Effector CD4-positive, alpha-beta T cell (primary cell): ENCODE measurements at places on chromosomes 7 and 10.

DNA sequence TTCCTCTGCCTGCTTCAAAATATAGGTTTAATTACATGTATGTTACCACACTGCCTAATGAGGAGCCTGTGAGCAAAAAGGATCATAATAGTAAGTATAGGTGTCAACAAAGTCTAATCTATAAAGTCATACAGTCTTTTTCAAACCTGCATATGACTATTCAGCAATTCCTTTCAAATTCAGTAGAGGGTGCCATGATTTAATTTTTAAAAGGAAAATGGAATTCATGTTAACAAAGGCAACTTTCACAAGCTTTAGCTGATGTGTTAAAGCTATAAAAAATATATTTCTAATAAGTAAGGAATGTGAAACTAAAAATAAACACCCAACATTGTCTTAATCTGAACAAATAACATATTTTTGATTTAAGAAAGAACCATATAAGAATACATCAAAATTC lies 52.1 kb downstream of the MPP7 start:
- DNase-seq: no peak

DNA sequence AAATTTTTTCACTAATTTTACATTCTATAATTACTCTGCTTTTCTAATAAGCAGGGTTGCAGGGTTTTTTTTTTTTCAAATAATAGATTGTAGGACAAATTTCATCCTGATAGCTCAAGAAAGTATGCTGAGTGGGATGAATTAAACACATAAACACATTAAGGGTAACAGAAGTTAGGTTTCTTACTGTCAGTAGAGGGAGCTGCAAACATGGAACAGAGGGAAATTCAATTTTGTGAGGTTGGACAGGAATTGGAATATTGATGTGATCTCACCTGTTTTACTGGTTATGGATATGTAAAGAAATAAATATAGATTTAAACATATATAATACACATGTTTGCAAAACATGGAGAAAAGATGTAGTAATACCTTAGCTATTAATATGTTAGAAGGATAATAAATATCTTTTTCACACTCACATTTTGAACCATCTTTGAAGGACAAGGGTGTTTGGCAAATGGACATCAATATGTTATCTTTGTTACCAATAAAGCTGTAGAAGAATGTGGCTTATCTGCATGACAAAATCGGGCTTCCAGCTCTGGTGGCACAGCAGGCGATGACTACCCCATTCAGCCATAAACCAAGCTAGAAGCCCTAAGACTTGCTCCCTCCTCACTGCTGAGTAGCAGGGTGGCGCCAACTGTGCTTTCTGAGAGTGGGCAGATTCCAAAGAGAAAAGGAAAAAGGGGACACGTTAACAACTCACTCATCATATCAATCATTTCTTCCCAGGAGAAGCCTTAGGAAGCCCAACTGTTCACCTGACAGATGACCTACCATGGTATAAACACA lies 1257.4 kb downstream of the GATA3 start:
- DNase-seq: no peak

DNA sequence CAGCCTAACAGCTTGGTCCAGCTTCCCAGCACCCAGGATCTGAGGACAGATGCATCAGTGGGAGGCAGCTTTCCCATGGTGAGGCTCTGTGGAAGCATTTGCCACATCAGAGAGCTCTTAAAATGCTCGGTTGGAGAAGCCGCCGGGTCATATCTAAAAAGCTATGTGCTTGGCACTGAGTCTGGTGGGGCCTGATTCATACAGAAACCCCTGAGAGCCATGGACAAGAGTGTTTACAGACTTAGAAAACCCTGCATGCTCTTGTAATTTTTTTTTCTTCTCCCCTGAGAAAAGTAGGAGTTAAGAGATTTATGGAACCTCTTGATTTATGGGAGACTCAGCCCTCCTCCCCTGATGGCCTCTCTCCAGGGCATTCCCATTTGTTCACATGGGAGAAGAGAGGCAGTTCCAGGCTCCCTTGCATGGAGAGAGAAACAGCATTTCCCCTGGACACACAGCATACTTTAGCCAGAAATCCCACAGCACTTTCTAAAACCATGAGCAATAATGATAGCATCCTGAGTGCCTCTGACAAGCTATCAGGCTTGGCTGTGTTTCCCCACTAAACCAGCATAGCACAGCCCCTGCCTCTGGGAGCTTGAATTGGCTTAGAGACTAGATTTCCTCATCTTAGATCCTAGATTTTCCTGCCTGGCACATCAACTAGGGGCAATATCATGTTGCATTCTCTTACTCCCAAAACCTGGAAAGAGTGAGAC lies 322.1 kb upstream of the AUTS2 start:
- no peak for DNase-seq

DNA sequence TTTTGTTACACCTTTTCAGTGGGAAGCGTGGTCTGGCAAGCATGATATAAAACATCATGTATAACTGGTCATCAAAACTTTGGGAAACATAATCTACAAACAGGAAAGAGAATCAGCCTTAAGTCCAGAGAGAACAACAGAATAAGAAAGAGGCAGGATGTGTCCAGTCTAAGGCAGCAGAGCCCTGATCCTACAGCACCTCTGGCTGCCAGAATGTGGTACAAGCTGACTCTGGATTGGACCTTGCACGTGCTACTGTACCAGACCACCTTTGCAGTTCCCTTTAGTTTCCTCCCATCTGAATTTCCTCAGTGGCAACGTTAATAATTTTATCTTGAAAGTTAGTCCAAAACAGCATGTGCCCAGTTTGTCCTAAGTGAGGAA lies 824.6 kb upstream of the IGFBP3 start:
- no peak for DNase-seq

DNA sequence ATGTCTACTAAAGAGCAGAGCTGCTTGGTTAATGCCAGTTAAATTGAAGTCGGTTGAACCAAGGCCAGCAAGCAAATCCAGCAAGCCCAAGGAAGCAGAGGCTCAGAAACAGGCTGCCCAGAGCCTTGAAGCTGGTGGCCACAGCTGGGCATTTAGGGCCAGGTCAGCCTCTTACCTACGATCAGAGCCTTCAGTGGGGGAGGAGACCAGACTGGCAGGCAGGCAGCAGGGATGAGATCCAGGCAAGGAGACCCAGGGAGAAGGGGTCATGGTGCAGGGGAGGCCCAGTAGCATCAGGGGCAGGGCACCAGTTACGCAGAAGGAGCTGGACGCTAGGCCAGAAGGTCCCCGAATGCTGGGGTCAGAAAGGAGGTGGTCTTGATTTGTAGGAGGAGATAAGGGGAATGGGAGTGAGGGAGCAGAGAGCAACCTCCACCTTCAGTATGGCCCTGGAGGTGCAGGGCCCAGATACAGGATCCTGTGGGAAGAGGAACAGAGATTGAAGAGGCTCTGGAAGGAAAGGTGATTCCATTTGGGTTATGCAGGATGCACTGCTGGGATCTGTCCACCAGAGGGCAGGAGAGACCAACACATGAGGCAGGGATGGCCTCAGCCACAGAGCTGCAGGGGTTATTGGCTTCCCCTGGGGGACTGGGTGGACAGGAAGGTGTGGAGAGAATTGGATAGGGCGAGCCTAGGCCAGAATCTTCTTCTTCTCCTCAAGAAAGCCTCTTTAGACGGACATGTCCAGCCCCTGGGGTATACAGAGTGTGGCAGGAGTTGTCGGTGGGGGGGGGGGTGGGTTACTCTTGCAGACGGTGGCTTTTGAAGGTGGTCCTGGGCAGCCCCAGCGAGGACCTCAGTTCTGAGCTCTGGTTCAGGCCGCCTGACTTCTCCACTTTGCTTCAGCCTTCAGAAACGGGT lies 132.6 kb upstream of the PODXL start:
- DNase-seq: peak; percentile 47

DNA sequence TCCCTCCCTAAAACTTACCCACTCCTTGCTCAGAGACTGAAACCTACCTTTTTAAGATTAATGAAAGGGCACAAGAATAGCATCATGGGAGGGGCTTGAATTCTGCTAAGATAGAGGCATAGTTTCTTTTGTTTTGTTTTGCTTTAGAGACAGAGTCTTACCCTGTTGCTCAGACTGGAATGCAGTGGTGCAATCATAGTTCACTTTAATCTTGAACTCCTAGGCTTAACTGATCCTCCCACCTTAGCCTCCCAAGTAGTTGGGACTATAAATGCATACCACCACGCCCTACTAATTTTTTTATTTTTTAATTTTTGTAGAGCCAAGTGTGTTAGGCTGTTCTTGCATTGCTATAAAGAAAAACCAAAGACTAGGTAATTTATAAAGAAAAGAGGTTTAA lies 17.7 kb upstream of the DNMBP start:
- DNase-seq: no peak

DNA sequence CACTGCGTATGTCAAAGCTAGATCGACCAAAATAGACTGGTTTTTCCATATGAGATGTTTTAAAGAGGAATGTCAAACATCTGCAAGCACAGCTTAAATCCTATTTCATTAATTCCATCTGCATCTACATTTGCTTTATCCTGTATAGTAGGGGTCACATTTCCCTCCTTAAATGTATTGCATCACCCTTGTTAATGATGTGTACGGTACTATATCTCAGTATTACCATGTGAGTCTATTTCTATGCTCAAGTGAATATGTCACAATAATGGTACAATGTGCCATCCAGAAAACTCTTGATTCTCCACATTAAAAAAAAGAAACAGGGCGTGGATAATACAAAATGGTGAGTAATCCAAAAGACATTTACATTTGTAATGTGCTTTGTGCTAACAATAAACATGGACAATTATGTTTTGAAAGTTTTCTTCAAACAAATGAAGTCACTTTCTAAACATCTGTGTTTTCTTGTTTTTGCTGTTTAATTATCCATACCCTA lies 56.6 kb downstream of the TWIST1 start:
- no peak for DNase-seq

- DNase-seq: peak; percentile 89
Observed at GRCh38 chr10:98134431-98135221, at the start of gene R3HCC1L. R3HCC1L (plus strand) TSS chr10:98134657; CDS start chr10:98208115, 73,458 bp downstream.

- DNase-seq: no peak
Observed at GRCh38 chr7:144528536-144529045, 125.1 kb upstream of the NOBOX start.

DNA sequence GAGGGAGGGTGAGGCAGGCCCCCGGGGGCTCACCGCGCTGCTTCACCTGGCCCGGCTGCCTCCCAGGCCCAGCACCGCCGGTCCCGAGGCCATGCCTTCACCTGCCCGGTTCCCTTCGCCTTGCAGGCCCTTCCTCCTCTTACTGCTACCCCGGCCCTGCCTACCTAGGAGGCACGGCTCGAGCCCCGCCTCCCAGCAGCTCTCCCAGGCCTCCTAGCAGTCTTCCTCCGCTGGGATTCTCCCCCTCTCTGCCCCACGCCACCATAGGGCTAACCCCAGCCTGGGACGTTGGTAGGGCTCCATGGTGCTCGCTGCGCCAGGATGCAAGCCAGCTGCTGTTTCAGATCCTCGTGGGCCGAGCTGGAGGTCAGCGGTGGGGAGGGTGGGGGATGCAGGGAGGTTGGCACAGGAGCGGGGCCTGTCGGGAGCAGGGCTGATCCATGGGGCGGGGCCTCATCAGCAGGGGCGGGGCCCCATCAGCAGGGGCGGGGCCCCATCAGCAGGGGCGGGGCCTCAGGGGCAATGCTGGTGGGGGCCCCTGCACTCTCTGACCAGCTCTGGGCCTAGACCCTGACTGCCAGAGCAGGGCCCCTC lies 63.3 kb downstream of the RASGEF1A start:
- DNase-seq: no peak

- no peak for DNase-seq
Observed at GRCh38 chr10:47012214-47012613, 101.0 kb downstream of the PTPN20 start.

- no peak for DNase-seq
Observed at GRCh38 chr7:20466543-20467021, 135.9 kb downstream of the ITGB8 start.

DNA sequence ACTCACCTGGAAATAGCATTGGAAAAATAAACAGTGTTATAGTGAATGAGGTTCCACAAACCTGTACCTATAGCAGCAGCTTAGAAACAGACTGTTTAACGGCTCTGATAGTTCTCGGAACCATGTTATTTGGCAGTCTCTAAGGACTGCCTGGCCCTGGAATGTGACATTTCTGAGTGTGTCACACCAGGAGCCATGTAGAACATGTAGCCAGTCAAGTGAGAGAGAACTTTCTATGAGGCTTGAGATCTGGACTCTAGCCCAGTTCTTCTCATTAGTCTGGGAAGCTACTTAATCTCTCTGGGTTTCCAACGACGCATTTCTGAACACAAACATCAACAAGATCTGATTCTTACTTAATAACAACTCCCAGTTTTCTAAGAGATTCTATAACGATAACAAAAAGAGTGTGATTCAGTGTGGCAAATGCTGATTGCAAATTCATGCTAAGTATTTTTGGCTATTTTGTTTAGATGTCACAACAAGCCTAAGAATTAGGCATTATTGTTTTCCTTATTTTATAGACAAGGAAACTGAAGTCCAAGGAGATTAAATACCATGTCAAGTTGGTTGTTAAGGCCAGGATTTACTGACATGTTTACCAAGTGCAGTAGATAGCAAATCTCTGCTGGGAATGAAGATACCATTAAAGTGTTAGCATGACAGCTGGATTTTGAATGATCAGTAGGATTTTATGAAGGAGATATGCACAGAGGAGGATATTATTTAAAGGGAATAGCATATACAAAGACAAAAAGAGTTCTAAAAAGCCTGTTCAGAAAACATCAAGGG lies 47.2 kb downstream of the APBB1IP start:
- DNase-seq: no peak

- DNase-seq: no peak
Observed at GRCh38 chr10:25129592-25129991, 45.2 kb upstream of the GPR158 start.

DNA sequence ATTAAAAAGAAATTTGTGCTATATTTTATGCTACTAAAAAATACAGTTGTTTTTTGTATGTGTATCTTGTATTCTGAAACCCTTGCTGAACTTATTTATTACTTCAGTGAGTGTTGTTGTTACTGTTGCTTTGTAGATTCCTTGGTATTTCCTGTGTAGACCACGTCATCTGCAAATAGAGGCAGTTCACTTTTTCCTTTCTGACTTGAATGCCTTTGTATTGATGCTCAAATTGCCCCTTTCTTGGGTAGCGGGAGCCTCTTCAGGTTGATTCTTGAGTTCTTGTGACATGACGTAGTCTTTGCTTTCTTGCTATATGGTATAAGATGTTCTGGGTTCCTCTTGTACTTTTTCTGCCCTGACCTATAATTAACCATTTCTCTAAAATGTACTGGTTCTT lies 504.1 kb downstream of the SDK1 start:
- no peak for DNase-seq

- no peak for DNase-seq
Observed at GRCh38 chr7:94642838-94643653, 12.9 kb downstream of the SGCE start.

- no peak for DNase-seq
Observed at GRCh38 chr10:34333513-34333912, 481.6 kb downstream of the PARD3 start.

DNA sequence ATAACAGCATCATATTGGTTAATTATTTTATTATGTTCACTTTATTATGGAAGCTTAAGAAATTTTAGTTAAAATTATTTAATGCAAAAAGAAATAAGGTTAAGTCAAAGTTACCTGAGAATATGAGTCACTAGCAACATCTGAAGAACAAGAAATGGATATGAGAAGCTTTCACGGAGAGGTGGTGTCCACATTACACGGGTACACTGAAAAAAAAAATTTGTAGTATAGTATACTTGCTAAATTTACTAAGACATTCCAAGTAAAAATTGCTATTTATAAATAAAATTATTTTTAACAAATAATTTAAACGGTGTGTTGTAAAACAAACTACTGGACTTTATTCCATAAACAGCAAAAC lies 63.9 kb downstream of the DPY19L1 start:
- DNase-seq: no peak
